ENCODE measurements at places on chromosomes 5 and 9. TPM values are rescaled to one million over a fixed set of nuclear protein-coding genes. Genes with fewer than 3 reads are reported as not detected.

SLC4A9 gene
- not detected for total RNA-seq

PCDHGB3 gene
- 9.6 TPM for total RNA-seq

BSPRY gene
- not detected for total RNA-seq

MVB12B gene
- 3.5 TPM for total RNA-seq

EIF4EBP3 gene
- 0.74 TPM for total RNA-seq

SPINK14 gene
- total RNA-seq: not detected

ABITRAM gene
- total RNA-seq: 16.3 TPM

QRFP gene
- not detected for total RNA-seq

GFRA3 gene
- not detected for total RNA-seq

ADRA1B gene
- not detected for total RNA-seq

ASPN gene
- 65.8 TPM for total RNA-seq

NMUR2 gene
- not detected for total RNA-seq

FBXO38 gene
- 45.7 TPM for total RNA-seq

TAF11L5 gene
- not detected for total RNA-seq

PCDHGA10 gene
- total RNA-seq: 22.2 TPM

MLANA gene
- total RNA-seq: not detected

TEX48 gene
- not detected for total RNA-seq

ADRB2 gene
- 0.16 TPM for total RNA-seq

TEK gene
- total RNA-seq: 3.8 TPM

IFNA13 gene
- not detected for total RNA-seq

PCDHGA11 gene
- total RNA-seq: 17.8 TPM

IER5L gene
- total RNA-seq: 28.0 TPM

DDX4 gene
- not detected for total RNA-seq

C9orf72 gene
- 31.7 TPM for total RNA-seq

CRHBP gene
- not detected for total RNA-seq

RPL37 gene
- 164 TPM for total RNA-seq

ZNF300 gene
- total RNA-seq: 8.1 TPM

CDHR2 gene
- not detected for total RNA-seq

PSMB7 gene
- total RNA-seq: 209 TPM

RHOBTB3 gene
- total RNA-seq: 86.9 TPM

ACTBL2 gene
- not detected for total RNA-seq

SPINK13 gene
- not detected for total RNA-seq

GLRX gene
- total RNA-seq: 13.3 TPM

NRG2 gene
- not detected for total RNA-seq

SYK gene
- total RNA-seq: not detected

TMEM171 gene
- total RNA-seq: 0.90 TPM

IDNK gene
- 7.6 TPM for total RNA-seq

UNC13B gene
- 10.1 TPM for total RNA-seq

NUTM2F gene
- not detected for total RNA-seq

SOX30 gene
- not detected for total RNA-seq

C7 gene
- 2.4 TPM for total RNA-seq

NSA2 gene
- total RNA-seq: 144 TPM

PCDHA11 gene
- 0.08 TPM for total RNA-seq

HSPB3 gene
- not detected for total RNA-seq

IFNA10 gene
- total RNA-seq: not detected

SPOCK1 gene
- 174 TPM for total RNA-seq

GGTA1 gene
- 0.18 TPM for total RNA-seq

TRUB2 gene
- total RNA-seq: 26.2 TPM

IL4 gene
- not detected for total RNA-seq

APBA1 gene
- total RNA-seq: 12.4 TPM

C9orf50 gene
- total RNA-seq: not detected

CDH9 gene
- total RNA-seq: 0.16 TPM

PCDHGA7 gene
- 8.4 TPM for total RNA-seq

ANXA1 gene
- total RNA-seq: 1,627 TPM

PCDHA9 gene
- total RNA-seq: 0.49 TPM

GRM6 gene
- total RNA-seq: not detected

FOXD4L4 gene
- 0.09 TPM for total RNA-seq

EGFL7 gene
- total RNA-seq: 5.6 TPM

SVEP1 gene
- total RNA-seq: 101 TPM

Data from fibroblast of the aortic adventitia (primary cell).